ENCODE measurements at places on chromosomes 6 and 20.

DNA sequence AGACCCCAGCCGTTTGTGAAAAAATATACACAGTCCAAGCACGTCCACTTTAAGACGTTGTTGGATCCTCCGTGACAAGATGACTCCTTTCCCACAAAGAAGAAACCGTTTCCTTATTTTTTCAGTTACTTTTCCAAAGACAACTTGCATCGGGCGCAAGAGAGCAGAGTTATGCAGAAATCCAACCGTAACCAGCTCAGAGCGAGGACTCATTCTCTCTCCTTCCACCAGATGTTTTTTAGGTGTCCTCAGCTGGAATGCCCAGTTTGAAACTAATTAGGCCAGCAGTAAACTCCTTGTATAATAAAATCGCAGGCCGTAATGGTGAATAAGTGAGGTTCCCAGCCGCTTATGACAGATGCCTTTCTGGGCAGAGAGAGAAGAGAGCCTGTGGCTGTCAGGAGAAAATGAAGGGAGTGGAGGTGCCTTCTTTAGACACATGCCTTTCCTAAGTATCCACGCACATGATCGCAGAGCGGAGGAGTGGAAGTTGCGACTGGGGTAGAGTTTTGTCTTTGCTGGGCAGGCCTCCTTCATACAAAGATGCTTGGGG is 2.8 kb downstream of the EYA2 start:
- no peak for DNase-seq

DNA sequence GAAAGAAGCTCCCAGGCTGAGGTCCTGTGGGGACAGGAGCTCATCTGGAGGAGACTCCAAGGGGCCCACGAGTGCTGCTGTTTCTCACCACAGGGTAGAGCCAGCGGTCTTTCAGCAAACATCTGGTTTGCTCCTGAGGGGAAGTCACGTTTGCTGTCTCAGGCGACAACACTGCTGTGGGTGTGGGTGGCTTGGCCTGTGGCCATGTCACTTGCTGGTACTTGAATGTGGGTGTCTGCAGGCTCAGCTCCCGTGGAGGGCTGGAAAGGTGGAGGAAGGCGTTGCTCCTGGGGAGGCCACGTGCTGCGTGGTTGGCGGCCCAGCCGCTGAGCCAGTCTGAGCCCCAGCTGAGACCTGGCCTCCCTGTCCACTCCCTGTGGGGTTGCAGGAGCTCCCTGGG is 52.8 kb upstream of the MPC1 start:
- DNase-seq: no peak

DNA sequence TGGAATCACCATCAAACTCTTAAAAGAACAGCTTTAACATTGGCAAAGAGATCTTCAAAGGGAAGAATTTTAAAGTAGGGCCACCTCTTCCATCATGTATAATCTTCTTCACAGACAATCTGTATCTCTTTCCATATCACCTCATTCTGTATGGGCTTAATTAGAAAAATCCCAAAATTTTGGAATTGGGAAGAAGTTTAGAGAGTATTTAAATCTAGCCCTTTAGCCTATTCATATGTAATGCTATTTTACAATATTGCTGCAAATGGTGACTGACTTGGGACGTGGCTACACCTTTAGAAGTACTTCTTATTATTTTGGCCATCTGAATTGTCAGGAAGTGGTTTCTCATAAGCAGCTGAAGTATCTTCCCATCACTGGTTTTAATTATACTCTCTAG is 474.3 kb downstream of the RFPL4B start:
- peak; percentile 19 for DNase-seq

DNA sequence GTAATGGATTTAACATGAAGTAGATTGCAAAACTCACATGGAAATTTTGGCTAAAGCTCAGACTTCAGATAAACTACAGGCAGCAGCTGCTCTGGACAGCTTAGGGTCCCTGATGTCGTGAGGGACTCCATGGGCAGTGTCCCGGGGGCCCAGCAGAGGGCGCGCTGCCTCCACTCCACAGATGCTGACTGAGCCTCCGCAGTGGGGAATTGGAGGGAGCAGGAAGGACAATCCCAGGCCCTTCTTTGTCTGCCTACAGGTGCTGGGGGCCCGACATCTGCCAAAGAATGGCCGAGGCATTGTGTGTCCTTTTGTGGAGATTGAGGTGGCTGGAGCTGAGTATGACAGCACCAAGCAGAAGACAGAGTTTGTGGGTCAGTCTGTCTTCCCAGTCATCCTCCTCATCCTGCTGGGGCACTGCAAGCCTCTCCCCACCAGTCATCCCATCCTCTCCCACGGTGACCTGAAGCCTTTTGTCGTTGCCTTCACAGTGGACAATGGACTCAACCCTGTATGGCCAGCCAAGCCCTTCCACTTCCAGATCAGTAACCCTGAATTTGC is 35.9 kb downstream of the PLCG1 start:
- DNase-seq: peak; percentile 61

DNA sequence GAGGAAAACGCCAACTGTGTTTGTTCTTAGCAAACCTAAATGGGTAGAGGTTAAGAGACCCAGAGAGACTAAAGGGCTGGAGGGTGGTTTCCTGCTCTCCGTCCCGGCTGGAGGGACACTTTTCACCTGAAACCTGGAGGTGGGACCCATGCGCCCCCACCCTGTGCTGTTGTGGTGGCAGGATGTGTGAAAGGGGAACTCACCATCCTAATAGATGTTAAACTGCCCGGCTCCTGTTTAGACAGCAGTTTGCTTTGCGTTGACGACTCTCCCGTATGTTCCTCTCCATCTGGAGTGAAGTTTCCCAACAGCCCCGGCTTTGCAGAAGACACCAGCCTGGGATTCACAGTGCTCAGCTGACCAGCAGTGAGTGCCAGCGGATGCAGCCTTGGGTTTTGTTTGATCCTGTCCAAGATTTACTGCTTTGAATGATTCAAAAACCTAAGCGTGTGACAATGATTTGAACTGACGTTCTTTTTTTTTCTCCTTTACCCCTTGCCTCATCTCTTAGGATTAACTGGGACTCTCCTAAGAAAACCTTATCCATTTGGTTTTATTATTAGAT is 66.0 kb downstream of the CDH4 start:
- DNase-seq: no peak
